ENCODE measurements at places on chromosomes 11 and 22.

- no peak for DNase-seq
Observed at GRCh38 chr11:79007771-79008402, 432.9 kb downstream of the TENM4 start.

- DNase-seq: no peak
Observed at GRCh38 chr22:36728505-36728904, 25.0 kb upstream of the CACNG2 start.

GRCh38 chr11:125772834-125773505 lies 5.7 kb downstream of the PATE2 start:
- no peak for DNase-seq

DNA sequence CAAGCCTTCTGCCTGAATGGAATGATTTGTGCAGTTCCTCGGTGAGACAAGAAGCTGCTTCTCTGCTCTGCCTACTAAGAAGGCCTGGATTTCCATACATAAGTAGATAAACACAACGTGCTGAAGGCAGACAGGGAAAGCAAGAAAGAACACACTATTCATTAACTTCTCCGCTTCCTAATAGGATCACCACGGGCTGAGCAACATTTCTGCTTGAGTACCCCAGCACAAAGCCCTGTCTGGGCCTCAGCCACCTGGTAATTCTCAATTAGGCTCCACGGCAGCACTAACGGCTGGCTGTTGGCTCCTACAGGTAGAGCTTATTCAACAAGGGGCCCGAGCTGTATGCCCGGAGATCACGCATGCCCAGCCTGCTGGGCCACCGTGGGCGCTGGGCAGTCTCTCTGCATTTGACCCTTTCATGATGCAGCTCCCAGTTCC lies 1156.6 kb downstream of the TBC1D22A start:
- DNase-seq: no peak

GRCh38 chr11:113373981-113374560 lies 13.5 kb upstream of the ANKK1 start:
- DNase-seq: no peak

- no peak for DNase-seq
Observed at GRCh38 chr11:131889760-131890581, 519.6 kb downstream of the NTM start.

DNA sequence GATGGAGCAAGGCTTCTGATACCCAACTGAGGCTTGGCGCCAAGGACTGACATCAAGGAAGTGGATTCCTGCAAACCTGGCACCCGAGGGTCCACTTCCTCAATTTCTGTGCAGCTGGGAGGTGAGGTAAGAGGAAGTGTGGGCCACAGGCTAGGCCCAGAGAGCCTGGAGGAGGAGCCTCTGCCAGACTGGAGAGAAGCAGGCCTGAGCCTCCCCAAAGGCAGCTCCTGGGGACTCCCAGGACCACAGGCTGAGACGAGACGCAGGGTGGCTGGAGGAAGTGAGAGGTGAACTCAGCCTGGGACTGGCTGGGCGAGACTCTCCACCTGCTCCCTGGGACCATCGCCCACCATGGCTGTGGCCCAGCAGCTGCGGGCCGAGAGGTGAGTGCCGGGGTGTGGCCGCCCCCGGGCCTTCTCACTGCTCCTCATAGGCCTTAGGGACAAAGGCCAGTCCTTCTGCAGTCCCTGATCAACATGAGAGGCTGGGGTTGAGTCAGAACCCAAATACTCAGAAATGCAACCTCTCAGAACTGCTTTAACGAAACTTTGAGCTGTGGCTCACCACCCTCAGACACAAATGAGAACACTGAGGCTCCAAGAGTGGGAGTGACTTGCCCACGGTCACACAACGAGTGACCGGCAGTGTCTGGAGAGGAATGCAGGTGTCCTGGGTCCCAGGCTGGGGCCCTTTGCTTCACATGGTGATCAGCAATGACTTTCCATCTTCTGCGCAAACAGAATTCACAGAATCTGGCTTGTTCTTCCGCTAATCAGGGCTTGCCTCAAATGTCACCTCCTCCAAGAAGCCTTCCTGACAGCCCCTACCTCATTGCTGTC lies at the start of gene NCF4:
TSS of gene NCF4 (plus strand) at position 186 of the 839 bp plus-strand sequence. CDS start at position 352, 166 bp downstream.
- peak; percentile 53 for DNase-seq

DNA sequence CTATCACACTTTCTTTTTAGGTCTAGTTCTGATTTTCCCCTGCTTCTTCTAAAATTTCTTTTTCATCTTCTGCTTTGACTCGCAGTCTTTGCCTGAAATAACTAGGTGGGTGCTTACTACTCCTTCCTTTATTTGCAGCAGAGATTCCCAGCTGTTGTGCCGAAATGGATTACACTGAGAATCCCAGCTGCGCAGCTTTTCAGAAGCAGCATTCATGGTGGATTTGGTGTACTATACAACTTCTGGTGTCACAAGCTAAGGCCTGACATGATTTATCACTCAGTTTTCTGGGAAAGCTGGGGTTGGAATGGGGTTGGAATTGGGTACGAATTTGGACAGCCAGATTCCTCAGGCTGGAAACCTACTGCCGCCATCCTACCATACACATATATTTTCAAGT lies 6.0 kb upstream of the XKR3 start:
- no peak for DNase-seq

DNA sequence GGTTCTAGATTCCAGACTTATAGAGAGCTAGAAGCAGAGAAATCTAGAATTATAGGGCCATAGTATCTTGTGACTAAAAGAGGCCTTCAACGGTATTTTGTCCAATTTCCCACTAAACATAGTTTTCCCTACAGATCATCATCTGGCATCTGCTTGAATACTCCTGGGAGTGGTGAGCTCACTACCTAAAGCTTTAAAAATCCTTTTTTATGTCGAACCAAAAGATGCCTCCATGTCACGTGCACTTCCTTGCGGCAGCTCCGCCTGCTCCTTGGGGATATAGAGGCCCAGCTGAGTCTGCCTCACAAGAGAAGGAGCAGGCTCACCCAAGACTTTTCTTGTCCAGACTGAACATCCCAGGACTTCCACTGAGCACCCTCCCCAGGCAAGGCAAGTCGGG lies 4.3 kb upstream of the MB start:
- no peak for DNase-seq

GRCh38 chr11:123475469-123475868 lies 45.4 kb downstream of the GRAMD1B start:
- DNase-seq: no peak

DNA sequence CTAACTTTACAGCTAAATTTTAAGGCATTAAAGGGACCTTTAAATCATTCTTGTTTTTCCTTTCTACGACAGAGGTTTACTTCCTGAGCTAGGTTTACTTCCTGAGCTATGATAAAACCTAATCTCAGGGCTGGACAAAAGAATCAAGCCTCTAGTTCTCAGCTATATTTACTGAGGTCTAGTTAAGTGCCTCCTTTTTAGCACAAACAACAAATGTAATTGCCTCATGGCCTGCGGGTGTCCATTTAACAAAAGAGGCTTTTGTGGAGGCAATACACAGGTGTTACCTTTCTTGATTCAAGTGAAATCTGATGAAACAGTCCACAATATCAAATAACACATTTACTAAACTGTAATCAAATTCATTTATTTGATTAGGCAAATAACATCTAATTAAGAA lies 67.3 kb downstream of the IMMP1L start:
- DNase-seq: no peak

- no peak for DNase-seq
Observed at GRCh38 chr11:61377461-61378160, 14.8 kb upstream of the TMEM216 start.

GRCh38 chr11:23696688-23697415 lies 800.0 kb upstream of the LUZP2 start:
- DNase-seq: no peak

- DNase-seq: no peak
Observed at GRCh38 chr22:36432592-36433317, 45.0 kb upstream of the MYH9 start.

GRCh38 chr11:125371431-125371935 lies 124.6 kb downstream of the FEZ1 start:
- DNase-seq: no peak

GRCh38 chr11:66022401-66023185 lies 3.7 kb downstream of the CATSPER1 start:
- DNase-seq: peak; percentile 64

- DNase-seq: no peak
Observed at GRCh38 chr11:20337526-20338154, 25.9 kb upstream of the HTATIP2 start.

Data from mucosa of gallbladder (tissue), 1 donor.